Glomerular endothelial cell (primary cell): ENCODE measurements at places on chromosomes 2 and 18.

DNA sequence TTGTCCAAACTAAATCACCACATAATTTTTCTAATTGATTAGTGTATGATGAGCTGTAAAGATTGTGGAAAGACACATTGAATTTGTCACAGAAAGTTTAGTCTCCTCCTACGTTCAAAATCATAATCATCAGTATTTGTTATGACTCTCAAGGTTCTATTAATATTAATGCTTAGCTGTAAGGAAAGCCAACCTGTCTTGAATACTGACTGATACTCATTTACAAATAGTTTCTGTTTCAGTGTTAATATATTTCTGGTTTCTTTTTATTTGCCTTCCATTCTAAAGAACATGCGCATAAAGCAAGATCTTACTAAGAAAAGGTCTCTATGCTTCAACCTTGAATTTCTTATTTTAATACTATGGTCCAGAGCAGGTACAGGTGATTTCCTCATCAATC, 55.1 kb downstream of the CPS1 start:
- DNase-seq = no peak

DNA sequence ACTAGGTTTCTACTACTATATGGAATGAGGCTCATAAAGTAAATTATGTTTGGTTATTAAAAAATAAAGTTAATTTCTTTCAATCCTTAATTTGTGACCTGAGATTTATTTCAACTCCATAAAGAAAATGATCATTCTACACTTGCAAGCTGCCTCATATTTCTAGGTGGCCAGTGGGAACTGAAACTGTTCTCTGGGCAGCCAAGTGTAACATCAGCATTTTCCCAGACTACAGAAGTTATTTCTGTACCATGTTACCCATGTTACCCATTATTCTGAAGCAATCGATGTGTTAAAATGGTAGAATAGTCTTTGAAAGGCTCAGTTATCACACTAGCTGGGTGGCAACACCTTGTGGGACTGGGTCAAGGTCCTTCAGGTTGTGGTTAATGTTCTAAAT, 139.3 kb upstream of the FBXO11 start:
- no peak for DNase-seq

DNA sequence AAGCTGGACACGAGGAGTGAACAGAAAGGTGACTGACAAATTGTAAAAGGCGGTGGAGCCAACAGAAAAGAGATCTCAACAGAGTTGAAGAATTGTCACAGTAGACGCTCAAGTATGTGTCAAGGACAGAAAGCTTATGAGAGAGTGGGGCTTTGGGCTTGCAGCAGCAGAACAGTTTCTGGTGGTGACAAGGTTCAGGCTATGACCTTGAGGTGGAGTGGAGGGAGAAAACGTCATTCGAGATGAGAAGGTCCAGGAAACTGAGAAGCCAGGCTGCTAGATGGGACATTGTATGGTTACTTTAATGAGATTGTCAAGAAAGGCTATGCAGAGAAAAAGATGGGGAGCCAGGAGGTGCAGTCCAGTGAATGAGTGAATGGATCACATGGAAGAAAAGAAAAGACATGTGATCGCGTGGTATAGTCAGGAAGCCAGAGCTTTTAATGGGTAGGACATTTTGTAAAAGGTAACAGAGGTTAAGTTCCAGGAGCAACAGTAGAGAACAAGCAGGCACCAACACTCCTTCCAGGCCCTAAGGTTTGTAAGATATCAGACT, 91.1 kb upstream of the EPC2 start:
- no peak for DNase-seq

- DNase-seq = no peak
These were observed 32.5 kb upstream of the BZW1 start for GRCh38 chr2:200779214-200779613.

DNA sequence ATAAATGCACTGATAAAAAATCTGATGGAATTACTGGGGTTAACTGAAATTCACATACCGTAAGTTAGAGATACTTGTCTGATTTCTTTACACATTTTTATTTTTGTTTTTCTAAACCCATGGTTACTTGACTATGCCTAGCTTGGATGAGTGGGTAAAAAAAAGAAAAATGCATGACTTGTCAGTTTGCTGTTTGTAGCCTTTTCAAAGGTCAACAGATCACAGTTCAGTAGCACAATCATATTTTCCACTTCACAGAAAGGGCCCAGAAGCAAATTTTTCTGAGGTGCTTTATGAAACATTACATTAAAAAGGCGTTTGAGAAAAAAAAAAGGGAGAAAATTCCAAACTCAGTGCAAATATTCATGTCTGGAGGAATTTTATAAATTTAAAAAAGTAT, 16.4 kb downstream of the SLC16A14 start:
- no peak for DNase-seq

DNA sequence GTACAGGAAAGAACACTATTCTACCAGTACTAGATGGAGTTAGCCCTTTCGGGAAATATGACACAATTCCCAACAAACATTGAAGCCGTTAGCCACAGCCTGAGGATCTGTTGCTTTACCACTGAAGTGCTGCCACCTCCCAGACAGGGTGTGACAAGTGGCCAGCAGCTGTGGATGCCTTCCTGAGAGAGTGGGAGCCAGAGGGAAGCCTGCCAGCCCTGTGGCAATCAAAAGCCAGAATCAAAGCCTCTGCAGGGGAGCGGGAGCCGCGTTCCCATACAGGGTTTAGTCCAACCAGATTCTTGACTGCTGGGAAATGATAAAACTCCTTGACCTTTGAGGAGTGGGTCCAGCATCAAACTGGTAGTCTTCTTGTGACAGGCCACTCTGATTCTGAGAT, 38.0 kb downstream of the SLC4A1AP start:
- no peak for DNase-seq

GRCh38 chr2:206002440-206002839, 83.5 kb downstream of the INO80D start:
- no peak for DNase-seq

- no peak for DNase-seq
These were observed 98.8 kb downstream of the TRABD2A start for GRCh38 chr2:84781942-84782716.

DNA sequence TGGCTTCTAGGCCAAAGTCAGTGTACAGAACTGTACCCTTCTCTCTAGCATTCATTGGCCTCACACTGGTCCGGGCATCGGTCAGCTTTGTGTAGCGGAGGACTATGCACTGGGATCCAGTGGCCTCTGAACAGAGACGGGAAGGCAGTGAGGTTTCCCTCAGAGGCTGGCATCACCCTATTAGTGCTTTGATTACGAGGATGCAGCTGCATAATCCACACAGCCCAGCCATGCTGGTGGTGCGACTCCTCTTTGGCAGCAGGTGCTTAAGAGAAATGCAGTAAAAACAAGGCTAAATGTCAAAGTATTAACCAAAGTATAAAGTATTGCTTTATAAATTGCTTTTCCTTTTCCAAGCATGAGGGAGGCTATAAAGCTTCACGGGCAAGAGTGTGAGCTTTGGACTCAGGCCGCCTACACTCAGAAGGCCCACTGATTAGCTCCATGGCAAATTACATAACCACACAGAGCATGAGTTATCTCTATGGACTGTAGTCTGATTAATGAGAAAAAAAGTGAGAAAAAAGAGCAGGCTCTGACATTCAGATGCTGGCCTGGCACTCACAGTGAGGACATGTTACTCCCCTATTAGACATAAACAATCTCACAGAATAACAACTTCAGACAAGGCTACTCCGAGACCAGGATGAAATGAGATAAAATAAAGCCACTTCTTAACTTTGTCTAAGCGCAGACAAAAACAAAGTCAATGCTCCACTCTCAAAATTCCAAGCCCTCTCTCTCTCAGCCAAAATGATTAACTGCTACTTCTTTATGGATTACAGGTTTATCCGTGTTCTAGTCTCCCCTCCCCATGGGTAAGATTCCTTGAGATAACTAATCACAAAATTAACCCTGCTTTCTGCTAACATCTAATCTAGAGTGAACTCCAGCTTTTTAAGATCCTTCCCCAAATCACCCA, 6.4 kb upstream of the CRYGC start:
- no peak for DNase-seq

DNA sequence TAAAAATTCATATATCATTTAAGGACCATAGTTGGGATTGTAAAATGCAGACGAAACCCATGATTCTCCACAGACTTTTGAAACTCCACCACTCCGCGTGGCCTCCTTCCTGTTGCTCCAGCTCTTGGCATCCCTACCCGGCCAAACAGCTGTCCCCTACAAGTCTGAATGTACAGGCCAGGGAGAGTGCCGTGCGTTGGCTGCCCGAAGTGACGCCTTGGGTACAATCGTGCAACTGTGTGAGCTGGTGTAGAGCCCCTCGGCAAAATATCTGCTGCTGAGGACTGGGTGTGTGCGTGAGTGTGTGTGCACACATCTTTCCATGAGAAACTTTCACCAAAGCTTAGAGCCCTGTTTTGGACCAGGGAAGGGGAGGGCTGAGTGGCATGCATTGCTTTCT, 43.8 kb upstream of the ZNF516 start:
- no peak for DNase-seq
